Activated naive CD4-positive, alpha-beta T cell treated with Interleukin-2 at 50 U/mL for 16 hours (primary cell): ENCODE measurements at places on chromosomes 5 and 9.

GRCh38 chr9:129549684-129550083 lies 71.2 kb downstream of the C9orf50 start:
- no peak for DNase-seq

DNA sequence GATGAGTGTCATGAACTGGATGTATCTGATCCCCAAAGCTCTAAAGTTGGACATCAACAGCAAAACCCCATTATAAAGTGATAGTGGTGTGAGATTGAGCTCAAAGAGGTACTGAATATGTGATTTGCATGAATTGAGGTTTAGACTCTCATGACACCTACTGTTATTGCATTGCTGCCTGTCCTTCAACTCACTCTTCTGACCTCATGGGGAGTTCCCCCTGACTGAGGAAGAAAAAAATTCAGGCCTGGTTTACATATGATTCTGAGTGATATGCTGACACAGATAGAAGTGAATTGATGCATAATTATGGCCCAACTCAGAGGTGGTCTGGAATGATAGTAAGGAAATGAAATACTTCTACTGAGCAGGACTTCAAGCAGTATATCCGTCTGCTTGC lies 76.2 kb upstream of the CHD1 start:
- no peak for DNase-seq

DNA sequence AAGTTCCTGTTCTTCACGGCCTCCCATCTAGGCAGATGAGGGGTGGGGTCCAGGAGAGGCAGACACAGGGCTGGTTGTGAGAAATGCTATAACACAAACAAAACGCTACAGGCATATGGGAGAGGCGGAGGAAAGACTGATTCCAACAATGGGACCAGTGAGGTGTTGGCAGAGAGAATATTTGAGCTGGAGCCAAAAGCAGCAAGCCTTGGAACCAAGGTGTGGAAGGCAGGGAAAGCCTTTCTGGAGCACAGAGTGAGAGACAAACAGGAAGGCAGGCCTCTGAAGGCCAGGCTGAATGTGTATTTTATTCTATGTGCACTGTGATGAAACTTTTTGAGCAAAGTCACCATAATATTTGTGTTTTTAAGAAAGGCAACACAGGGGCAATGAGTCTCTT lies 2.9 kb downstream of the ATPSCKMT start:
- DNase-seq = no peak

DNA sequence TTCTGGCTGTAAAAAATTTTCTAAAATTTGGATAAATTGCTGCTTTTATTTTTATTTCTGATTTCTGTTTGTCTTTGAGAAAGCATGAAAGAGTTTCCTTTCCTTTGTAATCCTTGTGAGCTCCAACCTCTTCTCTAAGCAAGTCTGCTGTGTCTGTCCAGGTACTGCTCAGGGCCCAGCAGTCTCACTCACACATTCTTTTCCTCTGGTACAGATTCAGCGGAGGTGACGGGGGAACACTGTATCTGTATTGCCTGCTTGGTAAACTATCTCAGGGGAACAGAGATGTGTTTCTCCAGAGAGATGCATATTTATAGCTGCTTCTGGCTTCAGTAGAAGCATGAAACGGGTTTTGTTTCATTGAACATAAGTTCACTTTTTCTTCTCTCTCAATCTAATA lies 60.5 kb downstream of the NUP214 start:
- no peak for DNase-seq

DNA sequence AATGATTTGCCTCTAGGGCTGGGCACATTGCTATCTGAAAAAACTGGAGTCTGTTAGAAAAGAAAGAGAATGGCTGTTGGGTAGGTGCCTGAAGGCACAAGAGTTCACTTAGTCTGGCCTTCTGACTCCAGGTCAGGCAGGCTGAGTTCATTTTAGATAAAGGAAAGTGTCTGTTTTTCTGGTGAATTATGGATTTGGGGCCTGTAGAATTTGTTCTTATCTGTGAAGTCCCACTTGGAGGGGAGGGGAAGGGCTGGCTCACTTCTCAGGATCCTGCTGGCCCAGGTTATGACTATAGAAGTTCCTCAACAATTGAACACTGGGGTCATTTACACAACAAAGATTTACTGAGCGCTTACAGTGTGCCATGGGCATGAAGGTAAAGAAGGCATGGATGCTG lies 11.5 kb upstream of the SEPTIN8 start:
- DNase-seq = no peak

- no peak for DNase-seq
Measured at GRCh38 chr5:9919306-9920030, 289.3 kb upstream of the TAS2R1 start.

- no peak for DNase-seq
Measured at GRCh38 chr5:168317096-168317520, 25.7 kb downstream of the WWC1 start.
